Glutamatergic neuron (in vitro differentiated cells): ENCODE measurements at places on chromosomes 5 and 9.

GRCh38 chr9:134944916-134945315 lies 27.2 kb upstream of the FCN1 start:
- no peak for DNase-seq

- DNase-seq = no peak
Measured at GRCh38 chr9:33293782-33294181, 3.5 kb downstream of the NFX1 start.

GRCh38 chr9:73050065-73050816 lies 97.4 kb upstream of the ALDH1A1 start:
- DNase-seq = no peak

GRCh38 chr5:16603701-16604100 lies 13.1 kb downstream of the RETREG1 start:
- DNase-seq = no peak

GRCh38 chr5:178242416-178242815 lies 9.8 kb upstream of the PHYKPL start:
- DNase-seq = no peak

GRCh38 chr9:107631788-107632187 lies 142.2 kb upstream of the KLF4 start:
- no peak for DNase-seq

- DNase-seq = no peak
Measured at GRCh38 chr9:136385015-136385414, 11.5 kb upstream of the CARD9 start.

- no peak for DNase-seq
Measured at GRCh38 chr5:119341452-119342349, 14.1 kb upstream of the TNFAIP8 start.

- DNase-seq = no peak
Measured at GRCh38 chr5:102762095-102762534, 7.0 kb downstream of the PAM start.

- DNase-seq = no peak
Measured at GRCh38 chr5:152170350-152170749, 234.7 kb downstream of the NMUR2 start.

DNA sequence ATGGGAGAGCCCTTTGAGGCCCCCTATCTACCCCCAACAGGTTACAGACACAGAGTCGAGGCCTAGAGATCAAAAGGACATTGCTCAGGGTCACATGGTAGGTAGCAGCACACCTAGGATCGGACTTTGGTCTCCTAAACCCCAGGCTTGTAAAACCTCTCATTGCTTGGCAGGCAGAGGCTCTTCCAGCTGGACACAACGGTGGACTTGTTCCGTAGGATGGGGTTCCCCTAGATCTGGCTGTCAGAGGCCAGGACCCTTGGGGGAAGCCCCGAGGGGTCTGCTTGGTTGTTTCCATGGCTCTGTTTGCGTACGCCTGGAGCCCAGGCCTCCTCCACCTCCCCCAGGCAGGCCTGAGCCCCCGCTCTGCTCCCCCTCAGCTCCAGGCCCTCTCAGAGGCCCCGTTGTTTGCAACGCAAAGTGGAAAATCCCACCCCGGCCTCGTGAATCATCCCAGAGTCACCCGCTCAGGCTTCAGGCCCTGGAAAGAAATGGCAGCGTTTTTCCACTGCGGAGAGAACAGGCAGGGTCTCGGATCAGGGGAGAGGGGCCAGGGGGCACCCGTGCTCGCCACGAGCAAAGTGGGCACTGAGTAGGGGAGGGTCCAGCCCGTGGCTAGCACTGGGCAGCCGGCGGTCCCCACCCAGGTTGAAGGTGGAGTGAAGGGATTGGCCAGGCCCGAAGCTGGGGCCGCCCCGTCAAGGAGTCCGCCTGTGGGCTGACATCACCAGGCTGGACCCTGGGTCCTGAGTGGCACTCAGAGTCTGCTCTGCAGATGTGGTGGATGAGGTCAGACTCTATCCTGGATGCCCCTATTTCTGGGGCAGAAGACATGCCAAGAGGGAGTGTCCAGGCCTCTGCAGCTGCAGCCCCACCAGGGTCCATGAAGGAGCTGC lies 19.8 kb downstream of the COL27A1 start:
- DNase-seq = no peak

- DNase-seq = no peak
Measured at GRCh38 chr5:85896514-85896913, 721.2 kb upstream of the COX7C start.

- DNase-seq = no peak
Measured at GRCh38 chr5:137833463-137833862, 34.2 kb upstream of the MYOT start.

- DNase-seq = no peak
Measured at GRCh38 chr5:139443831-139444453, 4.6 kb upstream of the DNAJC18 start.

DNA sequence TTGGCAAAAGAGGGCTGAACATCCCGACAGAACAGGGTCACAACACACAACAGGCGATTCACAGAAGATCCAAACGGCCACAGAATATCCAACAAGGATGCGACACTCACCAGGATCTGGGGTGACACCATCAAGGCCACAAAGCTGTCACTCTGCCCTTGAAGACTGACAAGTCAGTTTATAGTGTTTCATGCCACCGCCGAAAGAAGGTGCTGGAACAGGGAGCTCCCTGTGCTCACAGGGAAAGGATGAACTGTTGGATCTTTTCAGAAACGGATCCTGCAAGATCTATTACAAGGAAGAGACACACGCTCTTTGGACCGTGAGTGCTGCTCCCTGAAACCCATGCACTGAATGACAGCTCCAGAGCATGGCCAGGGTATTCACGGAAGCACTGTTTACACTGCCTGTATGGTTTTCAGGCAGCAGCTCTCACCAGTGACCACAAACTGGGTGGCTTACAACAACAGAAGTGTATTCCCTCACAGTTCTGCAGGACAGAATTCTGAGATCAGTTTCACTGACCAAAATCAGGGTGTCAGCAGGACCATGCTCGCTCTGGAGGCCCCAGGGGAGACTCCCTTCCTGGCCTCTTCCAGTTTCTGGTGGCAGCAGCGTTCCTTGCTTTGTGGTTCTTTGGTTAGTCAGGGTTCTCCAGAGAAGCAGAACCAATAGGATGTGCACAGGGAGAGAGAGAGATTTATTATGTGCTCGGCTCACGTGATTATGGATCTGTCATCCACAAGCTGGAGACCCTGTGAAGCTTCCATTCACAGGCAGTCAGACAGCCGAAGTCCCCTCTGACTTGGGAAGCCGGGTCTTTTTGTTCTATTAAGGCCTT lies 52.8 kb downstream of the SEMA4D start:
- DNase-seq = no peak

- DNase-seq = no peak
Measured at GRCh38 chr5:1095990-1096363, 15.9 kb downstream of the SLC12A7 start.

GRCh38 chr5:147788023-147788422 lies 5.5 kb upstream of the JAKMIP2 start:
- DNase-seq = no peak

DNA sequence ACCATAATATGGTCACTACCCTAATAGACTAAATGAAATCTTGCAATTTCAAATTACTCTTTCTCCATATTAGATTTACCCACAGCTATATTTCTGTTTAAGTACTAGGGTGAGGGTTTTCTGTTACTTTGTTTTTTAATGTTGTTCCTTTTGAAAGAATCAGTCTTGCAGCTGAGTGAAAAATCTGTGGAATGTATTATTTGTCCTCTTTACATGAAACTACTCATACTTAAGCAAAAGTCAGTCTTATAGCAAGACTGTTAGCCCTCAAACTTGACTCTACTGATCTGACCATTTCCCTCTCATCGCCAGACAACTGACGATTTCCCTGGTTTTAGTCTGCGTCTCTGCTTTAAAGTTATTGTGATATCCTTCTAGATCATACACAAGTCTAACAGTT lies 84.0 kb downstream of the PIK3R1 start:
- DNase-seq = no peak

- no peak for DNase-seq
Measured at GRCh38 chr5:78076351-78076750, 218.1 kb downstream of the AP3B1 start.

DNA sequence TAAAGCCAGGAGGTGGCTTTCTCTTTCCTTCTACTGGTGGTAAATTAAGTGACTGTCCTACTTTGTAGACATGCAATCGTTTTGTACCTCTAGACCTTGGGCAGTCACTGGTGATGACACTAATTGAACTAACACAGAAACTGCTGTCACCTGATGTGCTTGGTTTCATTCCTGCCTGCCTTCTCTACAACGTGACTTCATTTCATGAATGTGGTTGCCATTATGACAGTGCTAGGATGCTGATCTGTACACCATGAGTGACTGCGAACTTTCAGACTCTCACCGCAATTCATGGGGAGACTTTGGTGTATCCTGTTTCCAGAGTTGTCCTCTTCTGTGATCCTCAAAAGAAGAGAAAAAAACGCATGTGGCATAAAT lies 47.5 kb downstream of the UBE2QL1 start:
- no peak for DNase-seq

DNA sequence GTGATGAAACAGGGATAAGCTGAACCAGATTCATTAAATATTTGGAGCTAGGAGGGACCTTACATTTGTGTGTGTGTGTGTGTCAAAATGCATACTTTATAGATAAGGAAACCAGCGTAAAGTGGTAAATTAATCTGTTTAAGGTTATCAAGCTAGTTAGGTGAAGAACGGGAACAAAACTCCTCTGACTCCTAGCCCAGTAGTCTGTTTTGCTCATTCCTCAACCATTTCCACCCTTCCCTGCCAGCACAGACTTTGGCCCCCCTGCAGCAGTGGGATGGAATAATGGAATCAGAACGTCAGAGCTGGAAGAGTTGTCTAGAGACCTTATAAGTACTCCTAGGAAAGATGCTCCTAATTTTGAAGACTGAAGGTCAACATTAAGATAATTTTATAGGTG lies 6.5 kb downstream of the AGXT2 start:
- DNase-seq = no peak
